H1 (cell line): ENCODE measurements at places on chromosomes 4 and X. TPM values are rescaled to one million over a fixed set of nuclear protein-coding genes. Genes with fewer than 3 reads are reported as not detected.

GNRHR gene
- not detected in 2 replicates for total RNA-seq

TMEM185A gene
- 15.0 and 20.8 TPM in 2 replicates for total RNA-seq

GPR119 gene
- not detected in 2 replicates for total RNA-seq

OFD1 gene
- 21.4 and 23.4 TPM in 2 replicates for total RNA-seq

SPANXN4 gene
- not detected in 2 replicates for total RNA-seq

CHIC2 gene
- total RNA-seq: 10.9 and 11.9 TPM in 2 replicates

- no peak for DNase-seq
- no peak overlapping the region for H3K4me3 ChIP-seq
- peaks cover 4% of the 10 kb centered on the region for H3K4me1 ChIP-seq
These were observed 96.0 kb downstream of the DHRSX start for GRCh38 chrX:2404776-2405175.

DNA sequence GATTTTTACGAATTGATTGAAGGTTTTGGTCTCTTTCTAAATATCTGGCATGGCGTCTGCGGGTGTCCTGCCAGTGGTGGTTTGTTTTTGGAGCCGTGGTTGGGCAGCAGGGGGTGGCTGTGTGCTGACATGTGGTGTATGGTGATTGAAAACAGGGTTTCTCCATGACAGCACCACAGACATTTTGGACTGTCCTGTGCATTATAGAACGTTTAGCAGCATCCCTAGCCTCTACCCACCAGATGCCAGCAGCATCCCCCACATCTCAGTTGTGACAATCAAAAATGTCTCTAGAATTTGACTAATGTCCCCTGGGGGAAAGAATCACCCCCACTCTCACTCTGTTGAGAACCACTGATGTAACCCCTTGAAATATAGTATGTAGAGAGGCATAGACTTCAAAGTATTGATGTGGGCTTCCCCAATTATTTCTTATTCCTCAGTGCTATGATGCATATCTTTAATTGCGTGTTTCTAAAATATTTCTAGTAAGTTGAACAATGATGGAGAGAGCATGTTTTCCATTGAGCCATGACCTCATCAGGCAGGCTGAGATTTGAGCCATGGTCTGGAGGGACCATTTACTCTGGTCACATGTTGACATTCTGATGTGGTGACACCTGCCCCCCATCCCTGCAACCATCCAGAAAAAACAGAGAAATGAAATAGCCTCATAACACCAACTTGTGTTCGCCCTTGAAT lies 77.4 kb upstream of the MID1 start:
- H3K36me3 ChIP-seq: no peaks in the 10 kb centered on the region
- H3K27ac ChIP-seq: no peak overlapping the region
- no peaks in the 10 kb centered on the region for H3K4me1 ChIP-seq
- DNase-seq: no peak
- no peaks in the 10 kb centered on the region for H3K27me3 ChIP-seq

DNA sequence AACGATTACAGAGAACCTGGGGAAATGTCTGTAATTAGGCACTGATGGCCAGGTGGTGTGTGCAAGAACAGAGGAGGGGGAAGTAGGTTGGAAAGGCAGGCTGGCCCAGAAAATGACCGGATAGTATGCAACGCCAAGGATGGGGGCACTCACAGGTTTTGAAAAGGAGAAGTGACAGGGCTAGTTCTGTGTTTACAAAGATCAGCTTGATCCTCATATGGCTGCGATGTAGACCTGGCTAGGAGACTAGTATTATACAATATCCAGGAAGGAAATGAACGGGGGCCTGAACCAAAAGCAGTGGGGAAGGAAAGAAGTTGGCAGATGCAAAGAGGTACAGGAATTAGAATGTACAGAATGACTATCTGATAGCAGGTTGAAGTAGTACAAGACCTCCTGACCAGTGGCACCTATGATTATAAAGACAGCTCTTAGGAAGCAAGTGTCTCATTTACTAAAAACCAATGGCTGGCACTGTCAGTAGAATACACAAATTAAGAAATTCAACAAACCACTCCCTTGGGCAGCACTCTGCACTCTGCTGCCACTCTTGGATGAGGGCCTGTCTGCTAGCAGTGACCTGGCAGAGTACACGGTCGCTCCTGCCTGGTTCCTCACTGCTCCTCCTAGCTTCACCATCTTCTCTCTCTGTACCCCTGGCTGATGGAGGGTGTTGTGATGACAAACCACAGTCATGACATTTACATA lies 14.1 kb downstream of the MFAP3L start:
- peak; percentile 23 for DNase-seq
- no peak overlapping the region for H3K27ac ChIP-seq
- no peak overlapping the region for H3K4me3 ChIP-seq
- H3K27me3 ChIP-seq: no peaks in the 10 kb centered on the region

DNA sequence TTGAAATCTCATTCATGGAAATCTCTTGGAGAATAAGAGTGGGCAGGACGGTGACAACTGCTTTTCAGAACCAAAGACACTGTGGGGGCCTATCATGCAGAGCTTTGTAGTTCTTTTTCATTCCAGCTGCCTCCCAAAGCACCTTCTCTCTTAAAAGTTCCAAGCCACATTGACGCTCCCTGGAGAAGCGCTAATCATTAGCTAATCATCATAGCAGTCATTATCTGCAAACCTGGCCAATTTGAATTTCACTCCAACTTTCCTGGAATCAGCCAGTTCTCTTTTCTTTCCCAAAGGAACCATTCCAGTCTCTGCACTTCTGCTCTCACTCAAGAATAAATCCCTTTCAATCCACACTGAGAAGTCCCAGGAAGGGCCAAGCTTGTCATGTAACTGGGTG lies 1144.1 kb upstream of the IGFBP7 start:
- H3K27me3 ChIP-seq: no peaks in the 10 kb centered on the region
- no peaks in the 10 kb centered on the region for H3K36me3 ChIP-seq
- H3K4me1 ChIP-seq: no peaks in the 10 kb centered on the region
- H3K27ac ChIP-seq: no peak overlapping the region
- no peak overlapping the region for H3K4me3 ChIP-seq

GRCh38 chr4:22552812-22553211 lies 36.9 kb upstream of the ADGRA3 start:
- no peaks in the 10 kb centered on the region for H3K36me3 ChIP-seq
- H3K27me3 ChIP-seq: no peaks in the 10 kb centered on the region
- H3K4me1 ChIP-seq: no peaks in the 10 kb centered on the region
- no peak overlapping the region for H3K4me3 ChIP-seq
- H3K27ac ChIP-seq: no peak overlapping the region

GRCh38 chr4:62571494-62571893 lies 1371.4 kb downstream of the ADGRL3 start:
- no peak overlapping the region for H3K27ac ChIP-seq
- H3K4me1 ChIP-seq: no peaks in the 10 kb centered on the region
- no peak overlapping the region for H3K4me3 ChIP-seq
- H3K27me3 ChIP-seq: no peaks in the 10 kb centered on the region

DNA sequence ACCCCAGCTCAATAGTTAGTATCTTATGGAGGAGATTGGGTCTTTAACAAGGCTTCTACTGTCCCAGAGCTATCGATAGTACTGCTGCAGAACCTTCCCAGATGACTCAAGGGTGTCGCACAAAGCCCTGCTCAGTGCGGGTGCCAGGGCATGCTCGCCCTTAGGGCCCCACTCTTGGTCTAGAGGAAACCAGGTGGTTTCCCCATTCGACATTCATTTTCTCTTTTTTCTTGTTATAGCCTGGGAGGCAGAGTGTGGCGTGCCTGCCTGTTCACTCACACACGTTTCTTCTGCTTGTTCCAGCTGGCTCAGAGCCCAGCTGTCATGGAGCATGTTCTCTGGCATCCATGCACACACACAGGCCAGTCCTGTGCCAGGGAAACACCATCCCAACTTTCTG lies 144.5 kb downstream of the SMIM20 start:
- H3K4me1 ChIP-seq: no peaks in the 10 kb centered on the region
- H3K27me3 ChIP-seq: no peaks in the 10 kb centered on the region
- no peak overlapping the region for H3K27ac ChIP-seq

DNA sequence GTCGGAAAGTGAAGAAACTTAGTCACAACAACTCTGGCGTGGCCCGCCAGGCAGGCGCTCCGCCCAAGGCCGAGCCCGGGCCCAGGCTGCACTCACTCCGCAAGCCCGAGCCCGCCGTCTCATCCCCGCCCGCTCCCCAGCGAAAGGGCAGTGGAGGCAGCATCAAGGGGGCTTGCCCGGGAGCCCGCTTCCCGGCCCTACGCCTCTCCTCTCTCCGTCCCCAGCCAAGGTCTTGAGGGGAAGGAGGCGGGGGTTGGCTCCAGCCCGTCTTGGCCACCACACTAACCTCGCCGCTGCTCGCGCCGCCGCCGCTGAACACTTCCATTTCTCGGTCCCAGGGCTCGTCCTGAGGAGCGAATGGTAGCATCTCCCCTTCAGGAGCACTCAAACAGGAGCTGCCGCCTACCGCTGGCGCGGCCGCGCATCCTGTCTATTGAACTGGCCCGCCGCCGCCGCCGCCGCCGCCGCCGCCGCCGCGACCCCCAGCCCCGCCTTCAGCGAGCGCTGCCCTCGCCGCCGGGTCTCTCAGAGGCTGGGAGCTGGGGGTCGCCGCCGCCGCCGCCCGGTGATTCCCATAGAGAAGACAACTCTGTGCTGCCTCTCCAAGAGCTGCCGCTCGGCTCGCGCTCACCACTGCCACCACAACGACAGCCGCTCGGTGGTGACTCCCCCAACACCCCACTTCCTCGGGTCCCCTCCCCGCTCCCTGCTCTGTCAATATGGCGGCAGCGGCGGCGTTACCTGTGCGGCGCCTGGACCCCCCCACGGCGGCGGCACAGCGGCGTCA lies at the start of gene RPS6KA6:
TSS of gene RPS6KA6 (minus strand) at position 667 of the 787 bp plus-strand sequence. CDS start at position 367, 300 bp downstream.
- H3K27ac ChIP-seq: no peak within 1 kb of the TSS
- H3K27me3 ChIP-seq: no peaks in the 10 kb centered on the region
- DNase-seq: peak; percentile 61
- peak within 1 kb of the TSS; percentile 85 for H3K4me3 ChIP-seq

DNA sequence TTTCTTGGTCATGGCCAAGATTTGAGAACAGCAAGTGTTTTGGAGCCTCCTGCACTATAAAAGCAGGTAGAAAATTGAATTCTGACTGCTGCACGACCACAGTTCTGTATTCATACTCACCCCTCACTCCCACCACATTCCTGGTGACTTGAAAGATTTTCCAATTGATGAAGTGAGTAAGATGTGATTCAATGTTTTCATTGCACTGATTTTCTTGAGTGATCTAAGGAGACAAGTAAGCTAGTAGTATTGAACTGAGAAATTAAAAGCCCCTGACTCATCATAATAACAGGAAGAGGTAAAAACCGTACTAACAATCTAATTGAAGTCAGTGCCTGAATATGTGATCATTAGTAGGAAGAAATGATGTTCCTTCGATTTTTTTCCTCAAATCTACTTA lies 6.1 kb upstream of the SEC24D start:
- H3K36me3 ChIP-seq: no peaks in the 10 kb centered on the region
- no peaks in the 10 kb centered on the region for H3K27me3 ChIP-seq
- no peaks in the 10 kb centered on the region for H3K4me1 ChIP-seq
- H3K27ac ChIP-seq: no peak overlapping the region
- no peak for DNase-seq

GRCh38 chrX:105781804-105782203 lies 40.5 kb upstream of the NRK start:
- no peak overlapping the region for H3K4me3 ChIP-seq
- no peaks in the 10 kb centered on the region for H3K27me3 ChIP-seq
- no peaks in the 10 kb centered on the region for H3K4me1 ChIP-seq
- no peak overlapping the region for H3K27ac ChIP-seq

DNA sequence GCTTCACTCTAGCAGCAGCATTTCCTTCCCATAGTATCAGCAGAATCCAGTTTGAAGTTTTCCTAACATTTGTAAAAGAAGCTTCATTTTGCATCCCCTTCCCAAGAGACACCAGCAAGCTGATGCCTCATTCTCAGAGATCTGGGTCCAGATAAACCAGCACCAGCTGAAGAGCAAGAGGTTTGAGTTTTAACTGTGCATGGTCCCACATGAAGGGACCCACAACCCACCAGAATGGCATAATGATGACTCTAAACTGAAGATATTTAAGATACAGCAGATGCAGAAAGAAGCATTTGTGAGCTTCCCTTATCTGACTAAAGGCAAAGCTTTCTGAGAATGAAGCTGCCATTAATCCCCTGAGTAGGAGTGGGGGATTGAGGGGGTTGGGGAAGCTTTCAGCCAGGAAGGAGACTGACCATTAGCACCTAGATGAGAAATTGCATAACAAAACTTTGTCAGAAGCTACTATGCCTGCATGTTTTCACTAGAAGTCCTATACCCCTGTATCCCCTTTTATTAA lies 18.6 kb downstream of the NUDT6 start:
- no peaks in the 10 kb centered on the region for H3K36me3 ChIP-seq
- H3K4me1 ChIP-seq: peaks cover 5% of the 10 kb centered on the region; the same call in 1 of the 2 replicates
- H3K27ac ChIP-seq: no peak overlapping the region
- DNase-seq: no peak
- H3K4me3 ChIP-seq: no peak overlapping the region
- H3K27me3 ChIP-seq: no peaks in the 10 kb centered on the region

- H3K4me3 ChIP-seq: no peak overlapping the region
- H3K27ac ChIP-seq: no peak overlapping the region
- no peaks in the 10 kb centered on the region for H3K27me3 ChIP-seq
- H3K36me3 ChIP-seq: peaks cover 2% of the 10 kb centered on the region; the same call in 1 of the 2 replicates
These were observed 23.2 kb downstream of the TRMT44 start for GRCh38 chr4:8463811-8464210.

DNA sequence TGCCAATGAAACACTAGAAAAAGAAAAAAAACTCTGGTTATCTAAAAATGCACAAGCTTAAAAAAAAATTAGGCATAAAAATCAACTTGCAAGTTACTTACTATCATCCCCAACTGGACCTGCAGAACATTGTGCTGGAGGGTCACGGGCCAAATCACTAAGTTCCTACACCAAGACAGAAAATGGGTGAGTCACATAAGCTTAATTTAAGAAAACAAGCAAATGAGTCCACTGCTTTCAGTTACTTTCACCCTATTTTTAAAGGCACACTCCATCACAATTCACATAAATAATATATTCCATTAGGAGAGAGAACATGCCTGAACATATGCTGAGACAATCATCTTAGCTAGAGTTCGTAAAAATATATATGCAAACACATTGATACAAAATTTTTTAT lies 17.7 kb downstream of the UBE2D3 start:
- peaks cover 27% of the 10 kb centered on the region for H3K36me3 ChIP-seq
- H3K4me3 ChIP-seq: no peak overlapping the region
- no peak for DNase-seq
- H3K27ac ChIP-seq: no peak overlapping the region

DNA sequence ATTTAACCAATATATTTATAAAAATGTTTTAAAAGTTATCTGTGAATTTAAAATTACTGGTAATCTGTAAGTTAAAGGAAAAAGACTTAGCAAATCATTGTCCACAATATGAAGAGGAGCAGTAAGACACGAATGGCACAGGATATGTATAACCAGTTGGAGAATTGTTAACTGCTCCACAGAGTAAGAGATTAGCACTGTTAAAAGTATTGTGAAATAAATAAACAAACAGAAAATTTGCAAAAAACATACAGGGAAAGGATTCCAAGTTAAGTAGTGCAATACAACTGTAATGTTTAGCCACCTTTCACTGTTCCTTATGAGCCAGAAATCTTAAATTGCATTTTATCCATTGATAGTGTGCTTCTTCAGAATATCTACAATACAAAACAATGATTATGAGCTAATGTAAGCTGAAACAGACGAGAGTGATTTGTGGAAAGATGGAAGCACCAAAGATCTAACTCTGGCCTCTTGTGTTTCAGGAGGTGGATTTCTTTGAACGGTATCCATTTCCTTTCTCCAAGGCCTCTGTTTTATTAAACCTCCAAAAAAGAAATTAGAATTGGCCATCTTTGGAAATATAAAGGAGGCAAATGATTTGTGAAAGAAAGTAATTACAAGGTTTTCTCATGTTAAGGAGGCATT lies 188.4 kb downstream of the UNC5C start:
- no peaks in the 10 kb centered on the region for H3K36me3 ChIP-seq
- H3K4me1 ChIP-seq: no peaks in the 10 kb centered on the region
- no peaks in the 10 kb centered on the region for H3K27me3 ChIP-seq
- H3K4me3 ChIP-seq: no peak overlapping the region

- DNase-seq: no peak
- no peaks in the 10 kb centered on the region for H3K4me1 ChIP-seq
- no peak overlapping the region for H3K27ac ChIP-seq
- no peaks in the 10 kb centered on the region for H3K27me3 ChIP-seq
- H3K36me3 ChIP-seq: no peaks in the 10 kb centered on the region
These were observed 201.5 kb downstream of the TBX22 start for GRCh38 chrX:80216086-80216485.
